ENCODE measurements at places on chromosomes 6 and 20.

DNA sequence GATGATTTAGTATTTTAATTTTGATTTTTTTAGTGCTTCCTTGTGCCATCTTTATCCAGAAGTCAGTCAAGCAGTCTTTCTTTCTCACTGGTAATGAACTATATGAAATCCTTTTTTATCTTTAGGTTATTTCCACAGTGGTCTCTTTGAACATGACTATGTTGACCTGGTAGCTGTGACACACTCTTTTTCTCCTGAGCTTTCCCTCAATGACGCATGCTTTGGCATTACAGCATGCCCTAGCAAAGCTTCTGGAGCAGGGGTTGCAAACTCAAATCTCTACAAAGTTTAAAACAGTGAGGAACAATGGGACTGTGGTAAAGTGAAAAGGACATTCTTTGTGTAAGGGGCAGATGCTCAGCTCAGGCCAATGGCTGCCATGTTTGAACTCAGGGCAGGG, 4.5 kb upstream of the PLAGL1 start:
- no peak for DNase-seq

- DNase-seq = no peak
Measured at GRCh38 chr20:61760321-61760720, 305.4 kb downstream of the TAF4 start.

GRCh38 chr6:3829285-3829684, 19.9 kb upstream of the FAM50B start:
- DNase-seq = no peak

GRCh38 chr6:109300874-109301273, 81.4 kb downstream of the CD164 start:
- DNase-seq = no peak

GRCh38 chr6:150599199-150600009, at the start of gene PLEKHG1:
Gene PLEKHG1 (plus strand): TSS chr6:150599885. CDS start chr6:150733682, 133,797 bp downstream.
- DNase-seq = peak; percentile 16

GRCh38 chr6:85464722-85465150, 14.9 kb downstream of the NT5E start:
- DNase-seq = peak; percentile 88

- no peak for DNase-seq
Measured at GRCh38 chr6:56772737-56773184, 130.1 kb upstream of the DST start.

- DNase-seq = no peak
Measured at GRCh38 chr20:9498322-9498721, 16.1 kb upstream of the LAMP5 start.

DNA sequence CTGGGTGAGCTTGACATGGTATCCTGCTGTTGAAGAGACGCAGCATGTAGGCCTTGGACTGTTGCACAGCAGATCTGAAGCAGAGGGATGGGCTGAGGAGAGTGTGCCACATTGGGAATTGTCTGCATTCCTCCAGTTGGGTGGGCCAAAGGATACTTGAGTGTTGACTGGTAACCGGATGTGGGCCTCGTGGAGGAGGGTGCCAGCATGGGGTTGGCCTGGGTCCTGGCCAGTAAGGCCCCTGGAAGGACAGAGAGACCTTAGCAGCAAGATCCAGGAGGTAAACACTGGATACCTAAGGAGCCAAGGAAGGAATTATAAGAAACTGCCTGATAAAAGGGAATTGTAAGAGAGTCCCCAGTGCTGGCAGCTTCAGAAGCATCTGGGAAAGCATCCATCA, 76.9 kb downstream of the FIG4 start:
- no peak for DNase-seq

DNA sequence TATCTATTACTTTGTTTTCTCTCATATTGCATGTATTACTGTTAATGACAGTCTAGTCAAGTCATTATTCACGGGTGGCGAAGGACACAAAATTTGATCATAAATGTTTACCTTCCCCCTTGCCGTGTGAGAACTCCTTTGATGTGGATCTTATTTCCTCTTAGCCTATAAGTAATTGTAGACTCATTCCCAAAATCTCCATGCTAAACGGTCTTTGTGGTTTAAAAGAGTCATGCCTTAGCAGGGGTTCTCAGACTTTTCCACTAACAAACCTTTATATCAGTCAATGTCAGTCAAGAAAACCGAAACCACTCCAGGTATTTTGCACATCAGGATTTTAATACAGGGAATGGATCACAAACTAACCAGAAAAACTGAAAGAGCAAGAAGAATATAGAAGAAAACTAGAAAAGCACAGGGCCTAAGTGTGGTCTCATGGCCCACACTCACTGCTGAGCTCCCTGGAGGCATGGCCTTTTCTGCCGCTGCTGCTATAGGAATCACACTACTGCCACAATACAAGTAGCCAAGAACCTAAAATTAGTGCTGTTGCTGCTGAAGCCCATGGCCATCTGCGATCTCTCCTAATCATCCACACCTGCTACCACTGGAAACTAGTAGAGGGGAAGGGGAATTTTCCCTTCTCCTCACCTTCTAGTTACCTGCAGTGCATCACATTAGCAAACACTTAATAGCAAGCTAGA, 186.0 kb upstream of the POU3F2 start:
- no peak for DNase-seq

DNA sequence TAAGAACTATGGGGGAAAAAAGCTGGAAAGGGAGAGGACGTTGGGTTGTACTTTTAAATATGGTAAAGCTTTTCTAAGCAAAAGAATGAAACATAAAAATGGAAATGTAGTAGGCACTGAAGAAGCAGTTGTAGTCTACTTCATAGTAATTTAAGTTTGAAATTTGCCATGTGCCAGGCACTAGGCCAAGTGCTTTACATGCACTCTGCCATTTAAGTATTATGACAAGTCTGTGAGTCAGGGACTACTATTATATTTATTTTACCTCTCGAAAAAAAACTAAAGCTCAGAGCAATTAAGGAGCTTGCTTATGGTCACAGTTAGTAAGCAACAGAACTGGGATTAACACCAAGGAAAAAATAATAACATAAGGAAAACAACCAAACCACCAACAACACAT, 257.8 kb downstream of the GMDS start:
- DNase-seq = no peak

DNA sequence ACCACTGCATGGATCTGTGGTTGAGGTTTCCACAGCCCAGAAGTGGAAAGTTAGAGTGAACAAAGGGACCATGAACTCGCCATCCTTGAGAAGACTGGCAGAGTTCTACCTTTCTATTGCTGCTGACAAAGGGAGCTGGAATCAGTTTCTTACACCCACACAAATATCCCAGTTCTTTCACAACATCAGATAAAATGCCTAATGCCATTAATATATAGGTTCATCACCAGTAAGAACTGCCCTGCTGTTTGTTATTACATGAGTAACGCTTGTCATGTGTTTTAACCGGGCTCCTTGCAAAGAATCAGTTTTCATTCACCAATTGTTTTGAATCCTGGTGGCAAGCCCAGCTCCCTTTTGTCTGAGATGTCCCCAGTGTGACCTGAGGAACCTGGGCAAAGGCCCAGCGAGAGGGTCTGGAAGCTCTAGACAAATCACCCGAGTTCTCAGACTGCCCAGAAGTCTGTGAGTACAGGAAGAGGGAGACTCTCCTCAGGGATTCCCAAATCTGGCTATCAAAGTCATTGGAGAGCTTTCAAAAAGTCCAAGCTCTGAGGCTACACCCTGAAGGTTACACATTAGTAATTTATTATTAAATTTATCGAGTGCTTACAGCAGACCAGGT, 7.5 kb upstream of the CD164 start:
- no peak for DNase-seq

DNA sequence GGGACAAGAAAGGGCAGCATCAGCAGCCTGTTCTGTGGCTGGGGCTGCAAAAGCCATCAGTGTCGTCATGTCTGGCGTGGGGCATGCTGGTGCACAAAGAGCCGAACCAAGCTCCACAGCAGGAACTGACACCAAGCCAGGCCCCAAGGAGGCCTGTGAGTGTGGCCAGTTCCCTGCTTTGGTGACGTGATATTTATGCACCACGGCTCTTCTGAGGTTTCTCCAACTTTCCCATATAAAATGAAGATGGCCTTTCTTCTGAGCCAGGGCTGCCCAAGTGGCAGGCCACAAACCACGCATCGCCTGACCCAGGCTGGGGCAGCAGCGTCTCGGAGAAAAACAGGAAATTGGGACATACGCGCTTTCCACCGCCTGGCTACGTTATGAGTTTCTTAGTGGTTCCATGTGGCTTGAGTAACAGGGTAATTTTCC, 109.9 kb downstream of the RIN2 start:
- DNase-seq = no peak

DNA sequence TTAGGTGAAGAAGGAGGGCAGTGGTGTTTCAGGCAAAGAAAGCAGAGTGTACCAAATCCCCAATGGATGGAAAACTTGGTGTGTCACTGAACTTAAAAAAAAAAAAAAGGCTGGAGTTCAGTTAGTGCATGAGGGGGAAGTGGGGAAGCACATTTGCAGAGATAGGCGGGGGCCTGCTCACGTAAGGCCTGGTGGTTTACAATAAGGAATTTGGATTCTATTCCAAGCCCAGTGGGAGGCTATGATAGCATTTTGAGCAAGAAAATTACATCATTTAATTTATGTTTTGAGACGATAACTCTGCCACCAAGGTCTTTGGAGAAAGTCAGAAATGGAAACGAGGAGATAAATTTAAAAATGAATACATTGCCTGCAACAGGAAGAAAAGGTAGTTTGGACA, 225.5 kb downstream of the EYA4 start:
- DNase-seq = no peak

- DNase-seq = no peak
Measured at GRCh38 chr6:81384921-81385320, 367.6 kb downstream of the TENT5A start.

- DNase-seq = no peak
Measured at GRCh38 chr6:73207221-73207837, 18.0 kb downstream of the KHDC1L start.

- no peak for DNase-seq
Measured at GRCh38 chr6:129996387-129996786, 22.0 kb upstream of the L3MBTL3 start.

GRCh38 chr6:163983679-163984078, 569.2 kb downstream of the QKI start:
- DNase-seq = no peak

- DNase-seq = no peak
Measured at GRCh38 chr6:98627129-98627775, 207.1 kb upstream of the POU3F2 start.

DNA sequence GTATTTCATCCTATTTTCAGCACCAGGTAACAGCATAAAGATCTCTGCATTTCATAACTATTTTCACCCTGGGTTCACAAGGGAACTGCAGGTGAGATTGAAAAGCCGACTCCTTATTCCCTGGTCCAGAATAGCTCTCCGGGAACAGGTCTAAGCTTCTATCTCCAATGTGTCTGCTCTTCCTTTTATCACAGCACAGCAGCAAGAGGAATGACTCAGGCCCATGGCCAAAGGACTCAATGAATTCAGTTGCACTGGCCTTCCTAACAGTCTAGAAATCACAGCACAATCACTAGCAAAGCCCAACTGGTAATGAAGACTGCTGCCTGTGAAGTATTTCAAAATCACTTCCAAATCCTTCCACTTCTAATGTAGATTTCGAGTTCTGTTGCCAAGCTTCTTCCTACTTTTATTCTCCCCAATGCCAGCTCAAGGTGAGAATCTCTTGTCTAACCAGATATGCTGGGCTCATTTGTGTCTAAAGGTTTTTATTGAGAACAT, 30.7 kb downstream of the HMGN3 start:
- no peak for DNase-seq

GRCh38 chr6:73691512-73691911, 4.5 kb upstream of the CD109 start:
- DNase-seq = no peak

DNA sequence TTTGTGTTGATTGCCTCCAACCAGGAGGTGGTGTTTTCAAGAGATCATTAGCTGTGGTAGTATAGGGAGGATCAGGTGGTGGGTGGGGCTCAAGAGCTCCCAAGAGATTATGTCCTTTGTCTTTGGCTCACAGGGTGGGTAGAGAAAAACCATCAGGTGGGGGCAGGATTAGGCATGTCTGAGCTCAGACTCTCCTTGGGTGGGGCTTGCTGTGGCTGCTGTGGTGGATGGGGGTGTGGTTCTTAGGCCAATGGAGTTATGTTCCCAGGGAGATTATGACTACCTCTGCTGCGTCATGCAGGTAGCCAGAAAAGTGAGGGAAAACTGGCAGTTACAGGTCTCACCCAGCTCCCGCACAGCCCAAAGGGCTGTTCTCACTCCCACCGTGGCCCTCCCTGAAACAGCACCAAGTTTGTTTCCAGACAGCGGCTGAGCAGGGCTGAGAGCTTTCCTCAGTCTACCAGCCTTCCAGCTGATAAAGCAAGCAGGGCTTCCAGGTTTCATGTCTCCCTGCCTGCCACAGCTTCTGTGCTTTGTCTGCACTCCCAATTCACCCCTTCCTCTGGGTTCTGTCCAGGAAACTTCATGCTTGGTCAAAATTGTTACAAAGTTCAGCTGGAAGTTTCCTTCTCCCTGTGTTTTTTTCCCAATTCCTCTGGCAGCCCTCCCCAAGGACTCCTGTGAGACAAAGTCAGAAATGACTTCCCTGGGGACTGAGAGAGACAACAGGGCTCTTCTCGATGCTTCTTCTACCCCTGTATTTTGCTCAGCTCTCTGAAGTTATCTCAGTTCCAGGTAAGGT, 481.1 kb upstream of the MAN1A1 start:
- no peak for DNase-seq

DNA sequence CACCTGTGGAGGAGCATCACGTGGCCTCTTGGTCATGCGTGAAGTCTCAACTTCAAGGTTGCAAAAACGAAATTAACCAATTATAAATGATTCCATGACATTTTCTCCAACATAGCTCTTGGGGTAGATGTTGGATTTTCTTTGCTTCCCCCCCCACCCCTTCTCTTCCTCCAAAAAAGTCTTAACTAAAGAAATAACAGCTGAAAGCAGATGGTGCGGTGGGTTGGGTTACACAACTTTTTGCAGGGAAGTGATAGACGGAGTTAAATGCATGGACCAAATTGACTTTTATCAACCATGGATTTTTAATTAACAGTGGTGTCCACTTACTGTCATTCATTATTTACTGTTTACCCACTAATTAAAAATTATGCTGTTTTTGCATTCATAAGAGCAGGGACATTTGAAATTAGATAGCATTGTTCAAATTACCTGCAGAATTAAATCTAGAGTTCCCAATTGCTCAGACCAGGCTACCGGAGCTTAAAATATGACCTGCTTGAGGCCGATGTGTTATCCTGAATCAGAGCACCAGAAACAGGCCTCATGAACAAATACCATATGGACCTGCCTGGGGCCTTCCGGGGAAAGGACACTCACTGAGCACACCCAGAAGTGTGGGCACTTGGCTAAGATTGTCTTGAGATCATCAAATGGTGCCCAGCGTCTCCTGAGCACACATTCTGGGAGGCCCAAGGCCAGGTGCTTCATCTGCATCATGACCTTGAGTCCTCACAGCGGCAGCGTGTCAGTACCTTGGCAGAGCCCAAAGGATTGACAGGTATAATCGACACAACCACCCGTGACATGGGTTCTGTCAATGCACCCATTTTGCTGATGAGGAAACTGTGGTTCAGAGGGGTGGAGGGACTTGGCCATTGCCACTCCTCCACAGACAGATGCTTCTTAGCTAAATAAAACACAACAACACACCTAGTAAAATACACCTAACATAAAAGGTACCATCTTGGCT, 41.5 kb downstream of the APCDD1L start:
- no peak for DNase-seq

GRCh38 chr6:2839982-2840748, 1.5 kb downstream of the SERPINB1 start:
- DNase-seq = no peak
